Myometrial cell (primary cell): ENCODE measurements at places on chromosomes 12 and 14. TPM values are rescaled to one million over a fixed set of nuclear protein-coding genes. Genes with fewer than 3 reads are reported as not detected.

Gene VASH1
- total RNA-seq, result 4.0 and 7.3 TPM in 2 replicates

Gene PTPN6
- not detected in 2 replicates for total RNA-seq

Gene MYH6
- not detected in 2 replicates for total RNA-seq

Gene GLIPR1
- total RNA-seq, result 40.1 and 64.2 TPM in 2 replicates

Gene SOAT2
- total RNA-seq, result 0.18 and 0.29 TPM in 2 replicates

Gene CINP
- 78.4 and 78.5 TPM in 2 replicates for total RNA-seq

Gene PTPRQ
- total RNA-seq, result 6.4 and 30.3 TPM in 2 replicates

Gene PNP
- 45.9 and 55.4 TPM in 2 replicates for total RNA-seq

Gene GPRC5A
- total RNA-seq, result 93.8 and 116 TPM in 2 replicates

Gene KLRF1
- total RNA-seq, result 0.35 TPM in 1 of 2 replicates, not detected in the other

Gene SMCO3
- total RNA-seq, result not detected in 2 replicates

Gene BLOC1S1
- total RNA-seq, result 153 and 189 TPM in 2 replicates

Gene GPR68
- under 0.01 TPM in 1 of 2 replicates, not detected in the other for total RNA-seq

Gene CCDC198
- not detected in 2 replicates for total RNA-seq
